ENCODE measurements at places on chromosomes 4 and X. TPM values are rescaled to one million over a fixed set of nuclear protein-coding genes. Genes with fewer than 3 reads are reported as not detected.

GRCh38 chr4:180380733-180381132 lies 1862.5 kb upstream of the TENM3 start:
- H3K4me3 ChIP-seq, result no peak overlapping the region
- no peaks in the 10 kb centered on the region for H3K27me3 ChIP-seq
- H3K4me1 ChIP-seq, result no peaks in the 10 kb centered on the region

- H3K4me1 ChIP-seq, result peaks cover 9% of the 10 kb centered on the region
- no peaks in the 10 kb centered on the region for H3K36me3 ChIP-seq
- no peak overlapping the region for H3K27ac ChIP-seq
- H3K27me3 ChIP-seq, result no peaks in the 10 kb centered on the region
- no peak overlapping the region for H3K4me3 ChIP-seq
Measured at GRCh38 chrX:7068939-7069367, 78.6 kb upstream of the STS start.

GRCh38 chr4:7194251-7195140 lies 2.2 kb downstream of the SORCS2 start:
- H3K27me3 ChIP-seq, result peaks cover 4% of the 10 kb centered on the region
- no peaks in the 10 kb centered on the region for H3K36me3 ChIP-seq
- peaks cover 6% of the 10 kb centered on the region for H3K4me1 ChIP-seq

- peak overlapping the region; percentile 65 for H3K4me3 ChIP-seq
- H3K4me1 ChIP-seq, result peaks cover 50% of the 10 kb centered on the region
- H3K27ac ChIP-seq, result peak overlapping the region; percentile 78
- H3K36me3 ChIP-seq, result no peaks in the 10 kb centered on the region
- DNase-seq, result no peak
Measured at GRCh38 chr4:140151699-140152012, 2.3 kb downstream of the MAML3 start.

ARX gene
- total RNA-seq, result not detected
